ENCODE measurements at places on chromosomes 13 and 19. TPM values are rescaled to one million over a fixed set of nuclear protein-coding genes. Genes with fewer than 3 reads are reported as not detected.

DNA sequence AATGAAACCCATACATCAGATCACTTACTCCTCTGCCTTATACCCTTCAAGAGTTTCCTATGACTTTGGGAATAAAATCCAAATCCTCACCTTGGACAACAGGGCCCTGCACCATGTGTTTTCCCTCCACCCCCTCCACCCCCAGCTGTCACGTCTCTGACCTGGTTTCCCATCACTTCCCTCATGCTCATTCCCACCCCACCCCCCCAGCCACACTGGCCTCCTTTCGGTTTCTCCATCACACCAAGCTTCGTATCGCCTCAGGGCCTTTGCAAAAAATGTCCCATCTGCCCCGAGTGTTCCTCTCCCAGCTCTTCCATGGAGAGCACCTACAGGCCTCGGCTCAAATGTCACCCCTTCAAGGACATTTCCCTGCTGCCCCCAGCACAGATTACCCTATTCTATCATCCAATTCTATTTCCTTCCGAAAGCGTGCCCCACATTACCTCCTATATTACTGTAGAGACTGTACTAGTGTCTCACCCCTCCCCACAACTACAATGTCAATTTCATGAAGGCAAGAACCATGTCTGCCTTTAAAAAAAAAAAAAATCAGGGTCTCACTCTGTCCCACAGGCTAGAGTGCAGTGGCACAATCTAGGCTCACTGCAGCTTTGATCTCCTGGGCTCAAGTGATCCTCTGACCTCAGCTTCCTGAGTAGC is 16.8 kb upstream of the FFAR2 start:
- no peak overlapping the region for H3K27ac ChIP-seq
- H3K4me1 ChIP-seq = peaks cover 6% of the 10 kb centered on the region
- no peaks in the 10 kb centered on the region for H3K27me3 ChIP-seq
- H3K4me3 ChIP-seq = no peak overlapping the region
- no peak for DNase-seq

OR7C1 gene
- not detected for total RNA-seq

CHERP gene
- total RNA-seq = 98.9 TPM

TPTE2 gene
- total RNA-seq = not detected

CPB2 gene
- not detected for total RNA-seq
